Vagina (tissue), 2 donors: ENCODE measurements at places on chromosomes 3 and 15. TPM values are rescaled to one million over a fixed set of nuclear protein-coding genes. Genes with fewer than 3 reads are reported as not detected.

- no peaks in the 10 kb centered on the region for H3K27me3 ChIP-seq
- DNase-seq: peak; percentile 72
- peaks cover 22% of the 10 kb centered on the region for H3K4me1 ChIP-seq
- no peak overlapping the region for H3K4me3 ChIP-seq
These were observed 17.2 kb downstream of the UBAP1L start for GRCh38 chr15:65097651-65098263.

GRCh38 chr15:60889491-60889890, 339.6 kb downstream of the RORA start:
- H3K4me3 ChIP-seq: no peak overlapping the region
- H3K4me1 ChIP-seq: peaks cover 2% of the 10 kb centered on the region
- no peaks in the 10 kb centered on the region for H3K36me3 ChIP-seq
- no peak for DNase-seq

- H3K4me3 ChIP-seq: no peak overlapping the region
- H3K36me3 ChIP-seq: no peaks in the 10 kb centered on the region
- no peak for DNase-seq
- H3K27ac ChIP-seq: no peak overlapping the region
These were observed 487.2 kb upstream of the FRG2C start for GRCh38 chr3:75176937-75177336.

- no peak overlapping the region for H3K4me3 ChIP-seq
- H3K27ac ChIP-seq: no peak overlapping the region
- no peak for DNase-seq
- H3K27me3 ChIP-seq: no peaks in the 10 kb centered on the region
These were observed 88.6 kb upstream of the ZNF385D start for GRCh38 chr3:21839592-21839991.

- no peaks in the 10 kb centered on the region for H3K36me3 ChIP-seq
- no peak overlapping the region for H3K27ac ChIP-seq
- H3K4me1 ChIP-seq: no peaks in the 10 kb centered on the region
- H3K27me3 ChIP-seq: no peaks in the 10 kb centered on the region
- H3K4me3 ChIP-seq: no peak overlapping the region
These were observed 15.7 kb downstream of the PRR23E start for GRCh38 chr3:127208483-127209100.

DNA sequence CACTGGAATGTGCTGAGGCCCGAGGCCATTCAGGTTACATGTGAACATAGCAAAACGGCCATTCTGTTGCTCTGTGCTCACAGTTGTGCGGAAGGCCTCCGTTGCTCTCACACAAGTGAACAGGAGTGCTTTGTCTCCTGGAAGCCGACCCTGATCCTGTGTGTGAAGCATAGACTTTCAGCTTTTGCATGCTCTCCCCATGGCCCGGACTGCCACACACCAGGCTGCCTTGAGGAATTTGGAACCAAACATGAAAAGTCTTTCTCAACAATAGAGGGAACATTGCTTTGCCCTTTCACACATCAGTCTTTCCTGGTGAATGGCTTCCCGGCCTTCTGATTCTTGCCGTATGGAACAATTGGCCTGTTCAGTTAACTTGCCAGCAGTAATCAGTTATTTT, 154.8 kb upstream of the LRIG1 start:
- no peak overlapping the region for H3K27ac ChIP-seq
- H3K4me3 ChIP-seq: no peak overlapping the region
- H3K4me1 ChIP-seq: no peaks in the 10 kb centered on the region
- H3K36me3 ChIP-seq: no peaks in the 10 kb centered on the region
- no peak for DNase-seq

DNA sequence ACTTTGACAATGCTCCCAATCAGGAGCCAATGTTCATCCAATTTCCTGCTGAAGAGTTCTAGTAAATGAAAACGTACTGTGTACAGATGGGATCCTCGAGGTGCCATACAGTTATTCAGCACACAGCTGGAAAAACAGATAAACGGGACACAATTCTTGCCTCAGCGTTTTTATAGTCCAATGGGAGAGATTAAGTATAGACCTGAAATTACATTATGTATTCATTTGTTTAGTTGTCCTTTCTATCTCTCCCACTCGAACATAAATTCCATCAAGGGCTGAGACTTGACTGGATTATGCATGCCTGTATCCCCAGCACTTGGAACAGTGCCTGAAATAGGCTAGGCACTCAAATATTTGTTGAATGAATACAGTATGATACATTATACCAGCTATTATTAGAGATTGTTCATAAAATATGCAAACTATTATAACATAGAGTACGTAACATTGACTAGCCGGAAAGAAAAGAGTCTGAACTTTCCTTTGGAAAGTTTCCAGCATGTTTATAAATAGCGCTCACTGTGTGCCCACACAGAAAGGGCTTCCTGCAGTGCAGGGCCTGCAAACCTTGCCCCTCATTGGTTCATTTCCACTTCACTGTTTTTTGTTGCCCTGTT, 27.4 kb upstream of the SNTN start:
- no peaks in the 10 kb centered on the region for H3K27me3 ChIP-seq
- no peak for DNase-seq
- H3K36me3 ChIP-seq: no peaks in the 10 kb centered on the region
- H3K4me3 ChIP-seq: no peak overlapping the region
- no peaks in the 10 kb centered on the region for H3K4me1 ChIP-seq

GRCh38 chr3:175605851-175606250, 746.7 kb downstream of the NAALADL2 start:
- no peak overlapping the region for H3K27ac ChIP-seq
- no peaks in the 10 kb centered on the region for H3K4me1 ChIP-seq
- no peak overlapping the region for H3K4me3 ChIP-seq
- H3K36me3 ChIP-seq: no peaks in the 10 kb centered on the region
- no peak for DNase-seq

- H3K27me3 ChIP-seq: no peaks in the 10 kb centered on the region
- no peaks in the 10 kb centered on the region for H3K4me1 ChIP-seq
- no peaks in the 10 kb centered on the region for H3K36me3 ChIP-seq
- no peak overlapping the region for H3K4me3 ChIP-seq
- no peak for DNase-seq
These were observed 250.2 kb downstream of the VGLL3 start for GRCh38 chr3:86740751-86741150.

- no peaks in the 10 kb centered on the region for H3K4me1 ChIP-seq
- H3K36me3 ChIP-seq: no peaks in the 10 kb centered on the region
- no peak overlapping the region for H3K27ac ChIP-seq
- DNase-seq: no peak
- H3K27me3 ChIP-seq: no peaks in the 10 kb centered on the region
These were observed 44.3 kb downstream of the RAB6B start for GRCh38 chr3:133851266-133851906.

The MKRN2OS gene
- total RNA-seq: not detected

The CCDC14 gene
- total RNA-seq: 22.6 TPM

The ZNF860 gene
- 2.0 TPM for total RNA-seq

The THSD4 gene
- total RNA-seq: 66.8 TPM
